ENCODE measurements at places on chromosomes 3 and 15.

DNA sequence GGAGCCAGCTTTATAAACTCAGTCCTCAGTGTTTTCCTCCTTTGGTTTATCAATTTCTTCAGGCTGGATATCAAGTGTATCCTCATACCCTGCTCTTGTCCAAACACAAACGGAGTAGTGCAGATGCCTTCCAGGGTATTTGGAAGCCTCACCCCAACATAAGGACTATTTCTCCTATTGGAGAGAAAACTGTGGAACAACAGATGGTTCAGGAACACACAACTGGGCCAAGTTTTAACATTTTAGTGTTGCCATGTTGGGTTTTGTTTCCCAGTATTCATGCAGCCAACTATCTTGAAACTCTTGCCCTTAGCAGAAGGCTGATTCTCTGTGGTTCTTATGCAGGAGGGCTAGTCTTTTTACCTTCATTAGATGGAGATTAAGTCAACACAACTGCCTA is 398.1 kb downstream of the GABRB3 start:
- DNase-seq = no peak

GRCh38 chr3:101202640-101203039 is 117.7 kb downstream of the IMPG2 start:
- no peak for DNase-seq

GRCh38 chr3:168431491-168431890 is 335.8 kb upstream of the GOLIM4 start:
- no peak for DNase-seq

- DNase-seq = no peak
Observed at GRCh38 chr3:119774444-119774843, 7.5 kb upstream of the NR1I2 start.

- no peak for DNase-seq
Observed at GRCh38 chr3:95177096-95177495, 1114.2 kb downstream of the NSUN3 start.

DNA sequence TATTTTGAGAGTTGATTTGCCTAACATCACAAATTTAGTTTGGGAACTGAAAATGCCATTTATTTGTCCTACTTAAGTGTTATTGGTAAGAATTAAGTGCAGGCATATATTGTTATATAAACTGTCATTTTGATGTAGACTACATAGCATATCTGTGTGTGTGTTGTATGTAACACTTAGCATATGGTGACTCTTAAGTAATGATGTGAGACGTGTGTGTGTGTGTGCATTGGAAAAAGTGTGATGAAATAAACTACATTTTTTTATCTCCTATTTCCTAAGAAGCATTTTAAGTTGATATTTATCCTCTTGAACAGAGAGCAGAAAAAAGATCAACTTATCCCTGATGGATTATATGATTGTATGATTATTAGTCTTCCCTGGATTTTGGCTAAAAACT is 588.2 kb upstream of the SUCLG2 start:
- DNase-seq = no peak

- no peak for DNase-seq
Observed at GRCh38 chr15:86483936-86484335, 404.3 kb downstream of the AGBL1 start.

DNA sequence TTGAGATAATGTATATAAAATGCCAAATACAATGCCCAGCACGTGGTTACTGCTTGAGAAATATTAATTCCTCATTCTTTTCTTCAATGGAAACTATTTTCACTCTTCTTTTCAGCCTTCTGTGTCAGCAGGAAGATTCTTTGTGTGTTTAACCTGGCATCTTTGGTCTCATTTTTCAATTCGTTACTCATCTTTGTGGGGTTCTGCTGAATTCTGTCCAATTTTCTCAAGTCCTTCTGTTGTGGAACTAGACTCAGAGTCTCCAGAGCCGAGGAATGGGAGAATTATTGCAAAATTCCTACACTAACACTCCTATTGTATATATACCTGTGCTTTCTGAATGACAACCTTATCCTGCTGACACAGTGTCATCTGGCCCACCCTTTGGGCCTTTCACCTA is 96.8 kb upstream of the RGMA start:
- no peak for DNase-seq

- no peak for DNase-seq
Observed at GRCh38 chr15:40052604-40053003, 13.6 kb upstream of the SRP14 start.

- DNase-seq = no peak
Observed at GRCh38 chr3:106206146-106206545, 337.3 kb upstream of the CBLB start.

DNA sequence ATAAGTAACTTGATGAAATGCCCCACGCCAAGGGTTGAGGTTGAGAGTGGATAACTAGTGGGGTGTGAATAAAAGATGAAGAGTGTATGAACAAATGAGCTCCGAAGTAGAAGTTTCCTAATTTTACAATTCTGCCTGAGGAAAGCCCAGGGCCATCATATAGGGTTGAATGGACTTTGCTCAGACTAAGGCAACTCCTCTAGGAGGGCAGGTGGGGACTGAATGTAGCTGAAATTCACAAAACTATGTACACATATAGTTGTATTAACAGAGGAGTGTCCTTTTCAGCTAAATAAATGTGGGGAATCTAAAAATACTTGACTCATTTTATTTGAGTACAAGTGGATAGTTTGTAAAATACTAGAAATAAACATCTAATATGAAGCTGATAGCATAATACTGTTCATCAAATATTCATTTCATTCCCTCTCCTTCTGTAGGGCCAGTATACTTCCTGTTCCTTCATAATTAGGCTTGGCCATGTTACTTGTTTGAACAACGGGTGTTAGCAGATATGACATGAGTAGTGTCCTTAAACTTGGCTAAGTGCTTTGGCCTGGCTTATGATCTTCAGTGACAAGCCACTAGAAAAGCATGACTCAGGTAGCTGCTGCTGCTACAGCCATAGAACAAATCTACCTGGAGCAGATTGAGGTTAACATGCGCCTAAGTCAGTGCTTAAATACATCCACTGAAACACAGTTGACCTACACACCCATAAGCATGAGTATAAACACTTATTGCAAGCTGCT is 26.5 kb downstream of the PLSCR1 start:
- no peak for DNase-seq

- no peak for DNase-seq
Observed at GRCh38 chr3:37494216-37494615, 319.8 kb upstream of the LRRFIP2 start.

DNA sequence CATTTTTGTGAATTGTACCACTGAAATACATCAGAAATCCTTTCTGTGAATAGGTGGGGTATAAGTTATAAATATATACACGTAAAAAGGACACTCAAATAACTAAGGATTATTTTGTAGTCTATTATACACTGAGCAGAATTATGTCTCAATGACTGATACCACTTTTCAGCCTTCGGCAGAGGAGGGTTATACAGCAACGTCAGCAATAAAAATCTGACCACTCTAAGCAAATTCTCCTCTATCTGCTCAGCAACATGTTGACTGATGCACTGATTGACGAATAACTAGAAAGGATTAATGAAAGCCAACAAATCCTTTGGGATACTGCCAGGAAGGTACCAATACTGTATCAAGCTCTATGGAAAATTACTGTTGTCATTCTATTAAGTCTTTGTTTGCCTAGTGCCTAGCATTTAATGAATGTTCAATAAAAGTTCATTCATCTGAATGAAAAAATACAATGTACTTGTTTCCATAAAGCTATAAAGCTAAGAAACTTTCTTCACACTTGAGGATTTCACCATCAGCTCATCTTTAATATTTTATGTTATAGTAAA is 5.2 kb downstream of the ARPP19 start:
- no peak for DNase-seq

- DNase-seq = no peak
Observed at GRCh38 chr3:4474683-4475490, 7.8 kb upstream of the SUMF1 start.
